SK-N-SH (cell line): ENCODE measurements at places on chromosomes 4 and X. TPM values are rescaled to one million over a fixed set of nuclear protein-coding genes. Genes with fewer than 3 reads are reported as not detected.

The SMR3A gene
- not detected in 2 replicates for polyA plus RNA-seq

The GAB3 gene
- polyA plus RNA-seq: 3.3 and 4.5 TPM in 2 replicates

The PAGE2 gene
- 4.2 and 4.7 TPM in 2 replicates for polyA plus RNA-seq

- no peak for DNase-seq
Observed at GRCh38 chr4:106893395-106893881, 142.7 kb downstream of the DKK2 start.

DNA sequence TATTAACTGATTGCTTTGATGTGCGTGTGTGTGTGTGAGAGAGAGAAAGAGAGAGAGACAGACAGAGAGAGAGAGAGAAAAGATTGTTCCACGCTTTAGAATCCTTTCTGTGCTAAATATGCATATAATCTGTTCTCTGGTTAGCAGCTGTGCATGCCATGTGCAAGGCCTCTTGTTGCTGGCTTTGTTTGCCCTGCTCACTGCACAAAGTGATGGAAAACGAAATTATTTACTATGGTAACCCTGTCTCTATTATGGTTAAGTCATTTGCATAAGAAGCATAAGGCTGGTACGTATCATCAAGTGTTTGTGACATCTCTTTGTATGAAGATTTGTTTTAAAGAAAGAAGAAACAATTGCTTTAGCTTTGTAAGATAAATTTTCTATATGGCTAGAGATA is 190.2 kb upstream of the POF1B start:
- DNase-seq: no peak

- no peak for DNase-seq
Observed at GRCh38 chrX:110408949-110409588, 50.4 kb downstream of the RTL9 start.

GRCh38 chr4:176788971-176789370 is 3.8 kb downstream of the VEGFC start:
- DNase-seq: no peak

DNA sequence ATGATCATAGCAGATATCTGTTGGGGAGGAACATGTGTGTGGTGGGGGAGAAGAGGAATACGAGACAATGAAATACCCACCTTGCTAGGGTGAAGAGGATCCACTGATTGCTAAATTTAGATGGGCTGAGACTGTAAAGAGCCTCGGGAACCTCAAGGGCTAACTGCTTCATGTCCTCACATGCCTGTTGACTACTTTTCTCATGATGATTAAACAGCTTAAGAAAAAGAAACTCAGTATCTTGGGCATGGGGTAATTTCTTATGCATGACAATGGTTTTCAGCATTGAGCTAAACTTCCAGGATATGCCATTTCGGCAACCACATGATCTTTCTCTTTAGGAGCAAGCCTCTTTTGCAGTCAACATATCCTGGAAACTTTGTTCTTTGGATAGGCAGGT is 3.9 kb upstream of the LNX1 start:
- no peak for DNase-seq
